ENCODE measurements at places on chromosomes 4 and X. TPM values are rescaled to one million over a fixed set of nuclear protein-coding genes. Genes with fewer than 3 reads are reported as not detected.

TMEM164 gene
- total RNA-seq = 26.4 TPM

LANCL3 gene
- 0.04 TPM for total RNA-seq

VEGFC gene
- total RNA-seq = 8.1 TPM

GPR119 gene
- not detected for total RNA-seq

SLC16A2 gene
- 49.2 TPM for total RNA-seq

NAP1L2 gene
- 6.8 TPM for total RNA-seq

ZNF630 gene
- 4.0 TPM for total RNA-seq

DNA sequence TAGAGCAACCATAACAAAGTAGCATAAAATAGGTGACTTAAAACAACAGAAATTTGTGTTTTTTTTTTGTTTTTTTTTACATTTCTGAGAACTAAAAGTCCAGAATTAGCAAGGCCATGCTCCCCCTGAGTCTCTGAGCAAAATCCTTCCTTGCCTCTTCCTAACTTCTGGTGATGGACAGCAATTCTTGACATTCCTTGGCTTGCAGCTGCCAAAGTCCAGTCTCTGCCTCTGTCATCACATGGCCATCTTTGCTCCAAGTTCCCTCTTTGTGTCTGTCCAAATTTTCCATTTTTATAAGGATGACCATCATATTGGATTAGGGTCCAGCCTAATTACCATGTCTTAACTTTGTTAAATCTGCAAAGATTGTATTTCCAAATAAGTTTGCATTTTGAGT is 407.2 kb downstream of the PDHA2 start:
- no peak for DNase-seq

- DNase-seq = no peak
These were observed 415.2 kb upstream of the NR3C2 start for GRCh38 chr4:148857239-148857972.

DNA sequence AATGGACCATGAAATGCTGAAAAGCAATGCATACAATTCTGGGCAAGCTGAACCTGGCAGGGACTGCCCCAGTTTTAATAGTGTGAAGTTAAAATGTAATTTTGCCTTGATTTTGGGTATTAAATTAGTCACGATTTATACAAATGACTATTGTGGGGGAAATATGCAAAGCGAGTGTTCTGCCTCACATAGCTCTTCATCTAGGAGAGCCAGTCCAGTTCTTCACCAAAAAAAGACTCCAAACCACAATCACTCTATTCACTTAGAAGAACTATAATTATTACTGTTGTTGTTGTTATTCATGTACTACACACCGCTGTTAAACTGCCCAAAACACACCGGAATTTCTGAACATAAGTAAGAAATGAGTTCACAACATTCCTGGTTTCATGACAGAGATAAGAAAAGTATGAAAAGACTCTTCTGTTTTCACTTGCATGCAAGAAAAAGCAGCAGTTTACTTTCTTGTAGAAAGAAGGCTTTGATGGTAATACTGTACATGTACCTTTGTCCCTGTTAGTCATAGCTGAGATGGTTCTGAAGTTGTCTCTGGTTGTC is 101.9 kb downstream of the QRFPR start:
- no peak for DNase-seq

DNA sequence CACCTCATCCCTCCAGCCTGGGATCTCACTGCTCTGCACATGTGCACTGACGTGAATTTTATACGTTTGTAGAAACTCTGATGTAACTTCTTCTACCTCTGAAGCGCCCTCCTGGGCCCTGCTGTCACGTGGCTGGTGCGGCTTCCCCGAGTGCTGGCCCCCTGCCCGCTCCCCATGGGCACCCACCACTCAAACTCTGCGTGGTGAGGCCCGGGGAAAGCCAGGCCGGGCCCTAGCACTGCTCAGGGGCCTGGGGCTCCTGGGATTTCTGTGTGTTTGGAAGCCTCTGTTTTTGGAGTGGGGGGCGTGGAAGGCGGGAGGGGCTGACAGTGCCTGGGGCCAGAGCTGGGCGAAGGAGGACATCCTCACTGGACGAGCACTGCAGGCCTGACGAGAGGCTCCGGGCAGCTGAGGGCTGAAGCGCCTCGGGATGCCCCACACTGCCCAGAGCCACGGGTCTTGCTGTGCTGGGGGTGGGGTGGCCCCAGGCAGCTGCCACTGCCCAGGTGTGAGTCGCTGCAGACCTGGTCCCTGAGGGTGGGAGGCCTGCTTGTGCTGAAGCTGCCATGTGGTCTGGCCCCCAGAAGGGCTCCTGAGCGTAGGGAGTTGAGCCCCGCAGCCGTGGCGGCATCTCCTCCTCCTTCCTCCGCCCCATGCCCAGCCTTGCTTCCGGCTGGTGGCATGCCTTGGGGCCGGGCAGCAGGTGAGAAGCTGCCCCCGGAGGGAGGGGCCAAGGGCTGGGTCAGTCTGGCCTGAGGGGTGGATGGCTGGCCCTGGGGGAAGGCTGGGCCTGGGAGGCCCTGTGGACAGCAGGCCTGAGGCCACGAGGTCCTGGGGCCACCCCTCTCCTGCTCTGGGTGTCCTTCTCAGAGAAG is 7.7 kb downstream of the NAT8L start:
- no peak for DNase-seq

- no peak for DNase-seq
These were observed 65.0 kb downstream of the MAPK10 start for GRCh38 chr4:86294883-86295282.

DNA sequence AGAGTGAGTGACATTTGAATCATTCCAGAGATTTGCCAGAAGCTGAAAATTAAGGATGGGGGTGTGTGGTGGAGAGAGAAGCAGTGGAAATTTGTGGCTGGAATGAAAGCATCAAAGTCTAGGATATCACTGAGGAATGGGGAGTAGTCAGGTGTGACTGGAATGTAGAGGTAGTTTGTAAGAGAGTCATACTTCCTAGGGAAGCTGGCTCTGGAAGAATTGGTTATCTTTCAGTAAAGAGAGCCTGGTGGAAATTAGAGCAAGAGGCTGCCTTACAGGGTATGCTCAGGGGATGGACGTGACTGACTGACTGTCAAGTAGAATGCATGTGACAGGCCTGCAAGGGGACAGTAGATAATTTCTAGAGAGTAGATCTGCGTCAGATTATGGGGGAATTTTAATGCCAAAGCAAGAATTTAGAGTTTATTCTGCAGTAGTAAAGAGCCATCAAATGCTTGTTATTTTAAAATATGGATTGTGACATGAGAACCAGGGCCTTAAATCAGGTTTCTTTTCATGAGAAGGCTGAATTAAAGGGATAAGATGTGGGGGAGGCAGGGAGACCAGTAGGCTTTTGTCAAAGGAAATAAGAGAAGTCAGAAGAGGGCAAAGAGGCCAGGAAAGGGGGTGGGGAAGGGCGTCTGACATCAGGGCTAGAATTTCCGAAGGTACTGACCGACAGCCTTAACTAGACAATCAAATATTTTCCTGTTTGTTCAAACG is 109.9 kb downstream of the AFF1 start:
- no peak for DNase-seq

DNA sequence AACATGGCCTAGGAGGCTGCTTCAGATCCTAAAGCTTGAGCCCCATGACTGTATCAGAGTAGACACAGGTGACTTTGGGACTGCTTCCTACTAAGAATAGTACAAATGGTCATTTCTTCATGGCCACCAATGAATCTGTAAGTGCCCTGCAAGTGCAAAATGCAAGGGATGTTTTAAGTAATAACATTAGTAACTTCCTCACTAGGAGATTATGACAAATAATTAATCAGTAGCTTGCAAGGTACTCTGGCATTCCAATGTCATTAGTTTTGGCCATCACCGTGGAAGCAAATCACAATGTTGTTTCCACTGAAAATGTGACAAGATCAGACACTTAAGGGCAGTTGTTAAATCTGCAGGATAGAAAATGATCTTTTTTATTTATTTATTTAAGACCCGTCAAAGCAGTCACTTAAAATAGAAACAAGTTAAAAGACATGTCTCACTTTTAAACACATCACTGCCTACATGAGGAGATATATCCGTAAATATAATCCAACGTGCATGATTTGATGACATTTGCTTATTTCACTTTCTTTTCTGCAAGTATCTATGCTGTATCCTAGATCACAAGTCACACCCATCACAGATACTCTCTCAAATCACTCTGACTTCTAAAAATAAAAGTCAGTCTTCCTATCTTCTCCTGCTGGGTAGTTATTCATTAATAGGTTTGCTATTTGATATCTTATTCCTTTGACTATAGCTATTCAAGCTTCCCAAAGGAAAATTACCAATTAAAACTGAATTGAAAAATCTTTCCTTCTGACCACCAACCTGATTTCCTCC is 400.6 kb downstream of the IL15 start:
- no peak for DNase-seq

- peak; percentile 47 for DNase-seq
These were observed 19.5 kb downstream of the RELL1 start for GRCh38 chr4:37666625-37667071.

GRCh38 chr4:85024671-85025070 is 58.2 kb upstream of the WDFY3 start:
- no peak for DNase-seq

GRCh38 chrX:111671668-111672067 is 9.3 kb upstream of the ALG13 start:
- no peak for DNase-seq

GRCh38 chr4:166655705-166656104 is 578.6 kb downstream of the SPOCK3 start:
- DNase-seq = no peak

- DNase-seq = no peak
These were observed 92.2 kb downstream of the LPAR4 start for GRCh38 chrX:78839711-78840110.

GRCh38 chr4:71526637-71527406 is 188.0 kb downstream of the SLC4A4 start:
- DNase-seq = no peak

DNA sequence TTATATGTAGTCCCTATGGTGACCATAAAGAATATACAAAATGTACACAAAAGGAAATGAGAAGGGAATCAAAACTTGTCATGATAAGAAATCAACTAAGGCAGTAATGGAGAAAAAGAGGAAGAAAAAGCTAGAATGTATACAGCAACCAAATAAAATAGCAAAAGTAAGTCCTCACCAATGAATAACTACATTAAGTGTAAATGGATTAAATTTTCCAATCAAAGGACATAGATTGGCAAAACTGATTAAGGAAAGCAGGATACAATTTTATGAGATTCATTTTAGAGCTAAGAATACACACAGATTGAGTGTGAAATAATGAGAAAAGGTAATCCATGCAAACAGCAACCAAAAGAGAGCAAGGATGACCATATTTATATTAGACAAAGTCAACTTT is 157.4 kb downstream of the TET2 start:
- no peak for DNase-seq

GRCh38 chr4:70196857-70197256 is 1.3 kb downstream of the ODAM start:
- DNase-seq = no peak

DNA sequence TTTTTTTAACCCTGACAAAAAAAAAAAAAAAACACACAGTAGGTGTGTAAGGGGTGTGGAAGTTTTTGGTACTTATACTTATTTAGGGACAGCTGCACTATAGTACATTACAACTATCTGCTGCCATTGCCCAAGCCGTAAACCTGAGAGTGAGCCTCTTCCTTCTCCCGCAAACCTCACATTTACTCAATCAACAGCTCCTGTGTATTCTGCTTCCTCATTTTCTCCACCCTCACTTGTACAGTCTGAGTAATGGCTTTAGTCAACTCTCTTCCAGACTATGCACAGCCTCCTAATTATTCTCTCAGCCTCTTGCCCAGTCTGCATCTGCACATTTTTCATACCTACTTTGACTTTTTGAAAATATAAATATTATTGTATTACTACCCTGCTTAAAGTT is 362.0 kb downstream of the ADAM29 start:
- DNase-seq = no peak

- no peak for DNase-seq
These were observed 78.1 kb downstream of the NDST3 start for GRCh38 chr4:118112117-118113046.

Data from adrenal gland (tissue), 19 donors.